Mesenteric fat pad (tissue), 1 donor: ENCODE measurements at places on chromosomes 13 and 19. TPM values are rescaled to one million over a fixed set of nuclear protein-coding genes. Genes with fewer than 3 reads are reported as not detected.

- DNase-seq: no peak
Measured at GRCh38 chr19:45717983-45718650, 12.6 kb downstream of the FBXO46 start.

DNA sequence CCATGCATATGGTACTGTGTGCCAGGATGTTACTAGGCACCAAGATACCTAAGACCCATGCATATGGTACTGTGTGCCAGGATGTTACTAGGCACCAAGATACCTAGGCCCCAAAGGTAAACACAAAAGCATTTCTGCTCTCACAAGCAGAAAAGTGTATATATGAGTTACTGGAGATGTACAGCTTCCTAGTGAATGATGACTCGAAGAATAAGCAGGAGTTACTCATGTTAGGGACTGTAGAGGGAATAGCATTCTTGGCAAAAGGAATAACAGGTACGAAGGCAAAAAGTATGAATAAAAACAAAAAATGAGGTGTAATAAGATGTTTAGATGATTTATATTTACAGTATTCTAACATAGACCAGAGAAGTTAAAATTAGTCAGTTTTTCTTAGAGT, 383.7 kb downstream of the DIAPH3 start:
- no peak for DNase-seq

Gene LHB
- total RNA-seq: not detected

DNA sequence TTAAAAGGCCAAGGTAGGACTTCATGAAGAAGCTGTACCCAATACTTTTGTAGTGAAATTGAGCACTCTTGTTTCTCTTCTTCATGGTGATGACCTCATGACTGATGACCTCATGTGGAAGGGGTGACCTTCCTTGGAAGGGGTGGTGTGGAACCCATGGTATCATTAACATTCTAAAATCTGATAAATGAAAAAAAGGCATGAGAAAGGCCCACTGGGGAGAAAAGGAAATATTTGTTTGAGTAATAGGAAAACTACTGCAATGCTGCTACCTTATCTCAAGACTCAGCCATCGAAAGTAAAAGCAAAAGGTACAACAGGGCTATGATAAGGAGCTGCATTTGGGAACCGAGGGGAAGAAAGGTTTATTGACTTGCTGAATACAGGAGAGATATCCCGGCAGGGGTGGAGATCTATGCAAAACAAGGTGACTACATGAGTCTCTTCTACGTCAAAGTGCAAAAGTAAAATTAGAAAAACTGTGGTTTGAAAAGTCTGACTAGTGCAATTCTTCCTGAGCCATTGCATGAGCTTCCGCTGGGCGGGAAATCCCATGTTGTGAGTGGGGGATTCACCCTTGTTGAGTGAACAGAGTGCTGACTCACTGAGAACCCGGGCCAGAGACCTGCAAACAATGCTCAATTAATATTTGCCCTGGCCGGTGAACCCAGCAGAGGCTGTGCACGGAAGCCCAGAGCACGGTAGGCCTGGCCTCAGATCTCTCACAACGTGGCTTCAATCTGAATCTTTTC, 138.9 kb upstream of the RFC3 start:
- DNase-seq: no peak

DNA sequence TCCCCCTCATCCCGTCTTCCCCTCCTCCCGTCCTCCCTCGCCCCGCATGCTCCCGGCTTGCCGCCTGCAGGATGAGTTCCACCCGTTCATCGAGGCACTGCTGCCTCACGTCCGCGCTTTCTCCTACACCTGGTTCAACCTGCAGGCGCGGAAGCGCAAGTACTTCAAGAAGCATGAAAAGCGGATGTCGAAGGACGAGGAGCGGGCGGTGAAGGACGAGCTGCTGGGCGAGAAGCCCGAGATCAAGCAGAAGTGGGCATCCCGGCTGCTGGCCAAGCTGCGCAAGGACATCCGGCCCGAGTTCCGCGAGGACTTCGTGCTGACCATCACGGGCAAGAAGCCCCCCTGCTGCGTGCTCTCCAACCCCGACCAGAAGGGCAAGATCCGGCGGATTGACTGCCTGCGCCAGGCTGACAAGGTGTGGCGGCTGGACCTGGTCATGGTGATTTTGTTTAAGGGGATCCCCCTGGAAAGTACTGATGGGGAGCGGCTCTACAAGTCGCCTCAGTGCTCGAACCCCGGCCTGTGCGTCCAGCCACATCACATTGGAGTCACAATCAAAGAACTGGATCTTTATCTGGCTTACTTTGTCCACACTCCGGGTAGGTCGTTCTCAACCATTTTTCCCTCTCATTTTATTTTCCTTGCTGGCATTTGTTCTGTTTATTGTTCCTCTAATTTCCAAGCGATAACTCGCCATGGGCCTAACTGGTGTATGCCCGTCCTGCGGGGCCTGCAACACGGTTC, 29.8 kb downstream of the NFIX start:
- no peak for DNase-seq

DNA sequence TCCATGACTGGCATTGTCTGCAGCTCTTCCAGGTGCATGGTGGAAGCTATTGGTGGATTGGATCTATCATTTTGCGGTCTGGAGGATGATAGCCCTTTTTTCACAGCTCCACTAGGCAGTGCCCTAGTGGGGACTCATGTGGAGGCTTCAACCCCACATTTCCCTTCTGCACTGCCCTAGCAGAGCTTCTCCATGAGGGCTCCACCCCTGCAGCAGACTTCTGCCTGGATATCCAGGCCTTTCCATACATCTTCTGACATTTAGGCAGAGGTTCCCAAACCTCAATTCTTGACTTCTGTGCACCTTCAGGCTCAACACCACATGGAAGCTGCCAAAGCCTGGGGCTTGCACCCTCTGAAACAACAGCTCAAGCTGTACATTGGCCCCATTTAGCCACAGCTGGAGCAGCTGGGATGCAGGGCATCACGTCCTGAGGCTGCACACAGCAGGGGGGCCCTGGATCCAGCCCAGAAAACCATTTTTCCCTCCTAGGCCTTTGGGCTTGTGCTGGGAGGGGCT, 800.2 kb upstream of the MIR17HG start:
- no peak for DNase-seq

DNA sequence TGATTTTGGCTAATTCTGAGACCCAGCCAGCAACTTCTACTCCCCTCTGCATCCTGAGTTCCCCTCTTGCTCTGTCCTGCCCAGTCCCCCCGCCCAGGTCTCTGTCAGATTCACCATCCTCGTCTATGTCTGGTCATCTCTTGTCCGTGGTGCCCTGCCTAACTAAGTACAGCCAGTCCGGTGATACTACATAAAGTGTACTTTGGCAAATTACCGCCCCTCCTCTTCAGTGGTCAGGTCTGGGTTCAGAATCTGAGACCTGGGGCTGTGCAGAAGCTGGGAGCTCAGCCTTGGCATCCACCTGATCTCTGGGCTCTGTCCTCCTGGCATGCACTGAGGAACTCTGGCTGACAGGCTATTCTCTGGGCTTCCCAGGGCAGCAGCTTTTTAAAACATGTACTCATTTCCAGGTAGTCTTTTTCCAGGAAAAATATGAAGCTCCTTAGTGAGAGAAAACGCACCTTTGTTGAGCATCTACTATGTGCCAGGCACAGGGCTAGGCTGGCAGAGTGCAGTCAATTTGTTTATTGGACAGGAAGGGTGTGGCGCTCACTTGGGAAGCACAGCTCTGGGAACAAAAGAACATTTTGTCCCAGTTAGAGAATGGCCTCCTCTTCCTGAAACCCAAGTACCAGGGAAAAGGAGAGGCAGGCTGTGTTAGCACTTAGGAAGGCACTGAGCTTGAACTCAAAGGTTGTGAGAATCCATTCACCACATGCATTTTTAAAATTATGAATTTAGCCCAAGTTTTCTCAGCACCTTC, 88.9 kb downstream of the TSHZ3 start:
- DNase-seq: peak; percentile 69

DNA sequence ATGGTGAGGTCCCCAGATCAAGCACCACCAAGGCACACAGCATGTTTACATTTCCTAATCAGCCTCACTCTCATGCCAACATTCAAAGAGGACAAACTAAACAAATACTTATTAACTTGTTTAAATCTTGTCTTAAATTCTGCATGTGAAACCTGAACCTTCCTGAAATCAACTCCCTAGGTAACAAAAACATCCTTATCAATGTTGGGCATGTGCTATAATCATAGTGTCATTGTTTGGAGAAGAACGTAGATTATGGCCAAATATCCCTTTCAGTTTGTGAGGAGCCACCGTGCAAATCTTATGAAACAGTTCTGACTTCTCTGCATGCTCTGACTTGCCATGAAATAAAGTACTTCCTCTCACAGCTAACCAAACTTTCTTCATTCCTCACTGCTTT, 123.8 kb downstream of the NDFIP2 start:
- DNase-seq: no peak

DNA sequence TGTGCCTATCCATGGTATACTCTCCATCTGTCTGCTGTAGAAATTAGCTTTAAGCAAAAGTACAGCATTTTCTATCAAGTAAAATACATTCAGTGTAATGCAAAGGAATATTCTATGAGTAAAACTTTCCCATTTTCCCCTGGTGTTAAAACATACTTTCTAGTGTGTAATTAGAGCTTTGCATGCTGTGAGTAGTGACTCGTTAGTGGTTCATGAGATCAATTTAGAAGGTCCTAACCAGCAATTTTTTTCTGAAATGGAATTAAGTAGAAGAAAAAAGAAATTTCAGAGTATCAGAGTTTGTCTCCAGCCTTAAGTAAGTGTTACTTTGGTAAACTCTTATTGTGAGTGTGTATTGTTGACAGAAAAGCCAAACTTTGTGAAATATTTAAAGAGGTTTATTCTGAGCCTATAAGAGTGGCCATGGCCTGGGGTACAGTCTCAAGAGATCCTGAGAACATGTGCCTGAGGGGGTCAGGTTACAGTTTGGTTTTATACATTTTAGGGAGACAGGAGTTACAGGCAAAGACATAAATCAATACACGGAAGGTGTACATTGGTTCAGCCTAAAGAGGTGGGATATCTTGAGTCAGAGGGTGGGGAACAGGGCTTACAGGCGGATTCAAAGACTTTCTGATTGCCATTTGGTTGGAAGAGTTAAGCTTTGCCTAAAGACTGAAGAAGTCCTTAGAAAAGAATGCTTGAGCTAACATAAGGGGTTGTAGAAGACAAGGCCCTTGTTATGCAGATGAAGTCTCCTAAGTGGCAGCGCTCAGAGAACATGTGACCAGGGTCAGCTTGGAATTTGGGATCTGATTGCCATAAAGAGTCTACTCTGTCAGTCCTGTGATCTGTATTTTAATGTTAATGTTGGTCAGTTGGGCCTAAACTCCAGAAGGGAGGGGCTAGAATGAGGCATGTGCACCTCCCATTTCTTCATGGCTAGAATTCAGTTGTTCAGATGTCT, 25.5 kb downstream of the FAM187B start:
- DNase-seq: no peak

Gene ZNF578
- 1.5 TPM for total RNA-seq

DNA sequence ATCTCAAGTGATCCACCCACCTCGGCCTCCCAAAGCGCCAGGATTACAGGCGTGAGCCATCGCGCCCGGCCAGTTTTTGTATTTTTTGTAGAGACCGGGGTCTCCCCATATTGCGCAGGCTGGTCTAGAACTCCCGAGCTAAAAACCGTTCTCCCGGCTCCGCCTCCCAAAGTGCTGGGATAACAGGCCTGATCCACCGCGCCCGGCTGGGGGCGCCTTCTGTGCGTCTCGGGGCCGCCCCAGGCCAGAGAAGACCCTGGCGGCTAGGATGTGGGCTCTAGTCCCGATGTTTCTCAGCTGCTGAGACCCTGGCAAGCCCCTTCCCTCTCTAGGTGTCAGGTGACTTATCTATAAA, 3.6 kb downstream of the ARHGAP45 start:
- DNase-seq: no peak

- DNase-seq: no peak
Measured at GRCh38 chr19:12638611-12639182, 27.8 kb downstream of the MAN2B1 start.

DNA sequence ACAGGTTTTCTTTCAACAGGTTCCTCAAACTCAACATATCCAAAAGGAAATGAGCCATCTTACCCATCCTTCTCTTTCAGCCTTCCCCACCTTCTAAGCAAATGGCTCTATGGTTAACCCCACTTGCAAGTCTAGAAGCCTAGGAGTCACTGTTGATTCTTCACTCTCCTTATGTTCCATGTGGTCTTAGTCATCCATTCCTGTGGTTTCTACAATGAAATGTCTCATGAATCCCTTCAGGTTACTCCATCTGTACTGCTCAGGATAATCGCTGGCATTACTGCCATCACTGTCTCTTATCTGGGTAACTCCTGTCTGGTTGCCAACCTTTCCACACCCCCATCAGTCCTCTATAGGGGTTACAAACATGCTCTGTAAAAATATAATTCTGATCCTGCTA, 381.3 kb downstream of the ENOX1 start:
- DNase-seq: no peak

DNA sequence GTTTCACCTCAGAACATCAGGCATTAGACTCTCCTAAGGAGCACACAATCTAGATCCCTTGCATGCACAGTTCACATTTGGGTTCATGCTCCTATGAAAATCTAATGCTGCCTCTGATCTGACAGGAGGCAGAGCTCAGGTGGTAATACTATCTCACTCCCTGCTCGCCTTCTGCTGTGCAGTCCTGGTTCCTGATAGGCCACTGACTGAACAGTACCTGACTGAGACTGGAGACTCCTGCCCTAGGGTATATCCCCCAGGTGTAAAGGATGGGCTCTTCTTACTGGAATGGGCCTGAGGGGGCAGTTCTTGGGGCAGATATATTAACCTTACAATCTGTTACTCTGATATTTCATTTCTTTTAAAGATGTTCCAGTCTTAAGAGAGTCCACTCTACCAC, 6.3 kb downstream of the OBI1 start:
- no peak for DNase-seq

GRCh38 chr13:80010286-80010831, 330.6 kb downstream of the SPRY2 start:
- DNase-seq: no peak
